ENCODE measurements at places on chromosomes 2 and 18.

GRCh38 chr2:95388091-95388692 lies 14.3 kb upstream of the FAHD2A start:
- DNase-seq, result no peak

GRCh38 chr2:236237468-236238190 lies 26.6 kb downstream of the ASB18 start:
- DNase-seq, result no peak

- no peak for DNase-seq
Measured at GRCh38 chr2:70656421-70657010, 102.9 kb upstream of the TGFA start.

GRCh38 chr2:29459445-29460179 lies 344.4 kb downstream of the CLIP4 start:
- no peak for DNase-seq

DNA sequence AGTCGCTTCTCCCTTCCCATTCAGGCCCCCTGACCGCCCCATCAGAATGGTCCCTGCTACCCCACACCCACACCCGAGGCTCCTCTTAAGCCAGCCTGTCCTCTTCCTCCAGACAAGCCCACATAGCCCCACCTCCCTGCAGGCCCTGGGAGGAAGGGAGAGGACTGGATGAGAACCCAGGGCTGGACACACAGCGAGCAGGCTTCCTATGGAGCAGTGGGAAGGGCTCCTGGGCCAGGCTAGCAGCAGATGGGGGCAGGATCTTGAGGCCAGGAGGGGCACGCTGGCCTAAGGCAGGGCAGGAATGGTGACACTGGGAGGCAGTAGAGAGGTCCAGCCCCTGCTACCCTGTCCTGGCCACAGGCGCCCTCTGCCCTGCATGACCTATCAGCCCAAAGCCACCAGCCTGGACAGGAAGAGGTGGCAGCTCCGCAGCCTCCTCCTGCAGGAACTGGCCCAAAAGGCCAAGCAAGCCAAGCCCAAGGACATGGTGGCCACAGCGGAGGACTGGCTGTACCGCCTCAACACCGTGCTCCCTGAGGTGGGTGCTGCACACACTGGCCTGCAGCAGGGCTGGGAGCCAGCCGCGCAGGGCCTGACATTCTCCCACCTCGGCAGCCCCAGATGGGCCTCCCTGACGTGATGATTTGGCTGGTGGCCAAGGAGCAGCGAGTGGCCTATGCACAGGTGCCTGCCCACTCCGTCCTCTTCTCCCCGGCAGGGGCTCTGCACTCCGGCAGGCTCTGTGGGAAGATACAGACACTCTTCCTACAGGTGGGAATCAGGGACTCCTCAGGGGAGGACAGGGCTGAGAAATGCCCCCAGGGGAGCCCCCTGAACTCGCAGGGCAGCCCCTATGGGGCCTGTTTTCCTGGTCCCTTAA lies 43.3 kb downstream of the FER1L5 start:
- no peak for DNase-seq

- no peak for DNase-seq
Measured at GRCh38 chr2:175766880-175767279, 235.2 kb downstream of the LNPK start.

- DNase-seq, result no peak
Measured at GRCh38 chr2:46506131-46506706, 26.9 kb downstream of the TMEM247 start.

- DNase-seq, result no peak
Measured at GRCh38 chr2:232882505-232883115, 12.5 kb downstream of the SNORC start.

GRCh38 chr18:53531896-53532295 lies 692.6 kb downstream of the MBD2 start:
- DNase-seq, result no peak

GRCh38 chr2:67625178-67625577 lies 228.0 kb downstream of the ETAA1 start:
- DNase-seq, result no peak

DNA sequence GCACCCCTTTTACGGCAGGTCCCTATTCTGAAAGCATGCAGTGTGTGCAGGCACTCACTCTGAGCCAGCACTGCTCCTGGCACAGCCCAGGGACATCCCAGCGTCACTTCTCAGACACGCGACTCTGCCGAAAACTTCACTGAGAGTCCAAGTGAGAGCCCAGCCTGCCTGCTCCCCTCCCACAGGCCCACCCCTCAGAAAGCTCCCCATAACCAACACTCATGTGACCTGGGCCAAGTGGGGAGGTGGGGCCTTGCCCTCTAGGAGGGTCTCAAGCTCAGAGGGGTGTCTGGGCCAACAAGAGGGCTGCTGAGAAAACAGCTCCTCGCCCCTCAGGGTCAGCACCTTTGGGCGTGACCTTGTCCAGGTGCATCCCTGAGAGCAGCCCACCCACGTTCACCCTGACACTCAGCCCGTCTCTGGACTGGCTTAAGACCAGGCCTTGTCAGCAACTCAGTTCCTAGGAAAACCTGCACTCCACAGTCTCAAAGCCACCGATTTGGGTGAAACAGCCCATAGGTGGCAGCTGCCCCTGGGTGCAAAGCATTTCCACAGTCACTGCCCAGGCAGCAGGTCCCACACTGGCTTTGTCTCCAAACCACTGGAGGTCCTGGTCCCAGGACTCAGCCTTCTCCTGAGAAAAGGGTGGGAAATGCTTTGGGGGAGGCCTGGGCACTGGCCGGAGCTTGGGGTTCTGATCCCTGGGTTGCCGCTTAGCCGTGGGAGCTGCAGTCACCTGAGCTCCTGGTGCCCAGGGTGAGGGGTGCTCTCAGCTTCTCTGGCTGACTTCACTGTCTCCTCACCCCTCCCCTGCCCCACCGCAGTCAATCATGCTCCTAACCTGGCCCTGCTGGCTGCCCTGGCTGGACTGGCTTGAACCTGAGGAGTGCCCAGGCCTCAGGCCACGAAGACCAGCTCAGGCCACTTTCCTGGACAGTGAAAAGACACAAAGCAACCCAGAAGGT lies 209.6 kb downstream of the HDAC4 start:
- no peak for DNase-seq

DNA sequence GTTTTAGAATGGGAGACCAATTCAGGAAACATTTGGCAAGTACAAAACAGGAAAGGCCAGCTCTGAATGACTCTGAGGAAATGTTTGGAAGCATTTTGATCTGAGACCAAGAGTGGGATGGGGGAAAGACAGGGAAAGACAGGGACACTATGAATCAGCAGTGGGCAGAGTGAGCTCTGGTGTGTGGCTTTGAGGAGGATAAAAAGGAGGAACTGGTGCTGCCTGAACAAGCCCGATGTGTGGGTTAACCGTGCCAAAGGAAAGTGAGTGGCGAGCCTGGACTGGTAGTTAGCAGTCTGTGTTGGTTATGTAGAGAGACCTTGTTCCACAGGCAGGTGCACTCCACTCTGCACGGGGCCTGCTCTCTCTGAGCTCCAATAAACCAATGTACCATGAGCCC lies 5.3 kb downstream of the MFSD6 start:
- no peak for DNase-seq

- DNase-seq, result no peak
Measured at GRCh38 chr18:3207565-3207964, 12.2 kb downstream of the MYOM1 start.

DNA sequence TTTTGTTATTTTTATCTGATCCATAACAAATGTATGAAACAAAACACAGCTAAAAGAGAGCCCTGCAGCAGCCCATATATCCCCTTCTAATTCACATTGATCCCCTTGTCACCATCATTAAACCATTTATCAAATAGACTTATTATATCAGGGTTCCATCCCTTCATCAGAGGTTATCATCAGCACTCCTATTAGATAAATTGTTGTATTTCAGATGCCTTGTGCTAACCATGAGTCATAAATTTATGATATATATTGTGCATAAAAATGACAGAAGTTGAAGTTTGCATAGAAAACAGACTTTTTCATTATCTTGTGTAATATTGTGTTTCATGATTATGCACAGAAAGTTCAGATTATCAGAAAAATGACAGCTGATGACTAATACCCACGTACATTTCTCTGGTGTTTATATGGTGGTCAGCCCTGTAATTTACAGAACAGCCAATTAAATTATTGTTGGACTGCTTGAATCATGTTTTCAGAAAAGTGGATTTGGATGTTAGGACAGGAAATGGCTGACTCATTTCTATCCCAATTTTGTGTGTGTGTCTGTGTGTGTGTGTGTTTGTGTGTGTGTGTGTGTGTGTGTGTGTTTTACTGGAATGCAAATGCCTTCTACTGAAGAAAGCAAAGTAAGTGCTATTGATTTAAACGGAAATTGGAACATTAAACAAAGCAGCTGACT lies 80.9 kb downstream of the PPP1R1C start:
- DNase-seq, result no peak

GRCh38 chr2:241126201-241126611 lies 23.1 kb downstream of the PASK start:
- DNase-seq, result no peak

GRCh38 chr2:147013696-147014392 lies 831.0 kb upstream of the ACVR2A start:
- DNase-seq, result no peak

- DNase-seq, result no peak
Measured at GRCh38 chr2:124193706-124194105, 168.6 kb downstream of the CNTNAP5 start.

DNA sequence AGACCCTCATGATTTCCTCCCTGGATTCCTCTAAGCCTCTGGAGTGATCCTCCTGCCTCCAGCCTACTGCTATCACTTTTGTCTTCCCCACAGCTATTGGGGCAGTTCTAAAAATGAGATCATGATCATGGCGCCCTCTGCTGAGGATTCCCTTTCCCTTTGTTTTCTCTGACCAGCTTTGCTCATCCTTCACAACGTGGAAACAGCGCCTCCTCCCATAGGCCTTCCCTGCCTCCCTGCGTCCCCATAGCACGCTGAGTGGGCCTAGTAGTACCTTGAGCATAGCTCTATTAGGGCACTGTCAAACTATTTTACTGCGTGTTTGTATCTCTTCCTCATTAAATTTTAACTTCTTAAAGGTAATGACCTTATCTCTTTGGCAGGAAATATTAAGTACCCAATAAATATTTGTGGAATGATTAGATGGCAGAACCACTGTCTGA lies 207.0 kb upstream of the FANCL start:
- DNase-seq, result peak; percentile 75

Data from neuronal stem cell (in vitro differentiated cells).